ENCODE measurements at places on chromosomes 7 and 10. TPM values are rescaled to one million over a fixed set of nuclear protein-coding genes. Genes with fewer than 3 reads are reported as not detected.

The SFTPA2 gene
- not detected for total RNA-seq

The GRM8 gene
- total RNA-seq, result not detected

The SPDYE2B gene
- total RNA-seq, result not detected

The UCMA gene
- not detected for total RNA-seq

The TBX20 gene
- total RNA-seq, result 0.12 TPM

The DNAJB9 gene
- 7.9 TPM for total RNA-seq

The RET gene
- not detected for total RNA-seq

The CALML3 gene
- total RNA-seq, result not detected

The SPDYE8 gene
- not detected for total RNA-seq

The IFIT1B gene
- not detected for total RNA-seq

The CCSER2 gene
- total RNA-seq, result 43.8 TPM

DNA sequence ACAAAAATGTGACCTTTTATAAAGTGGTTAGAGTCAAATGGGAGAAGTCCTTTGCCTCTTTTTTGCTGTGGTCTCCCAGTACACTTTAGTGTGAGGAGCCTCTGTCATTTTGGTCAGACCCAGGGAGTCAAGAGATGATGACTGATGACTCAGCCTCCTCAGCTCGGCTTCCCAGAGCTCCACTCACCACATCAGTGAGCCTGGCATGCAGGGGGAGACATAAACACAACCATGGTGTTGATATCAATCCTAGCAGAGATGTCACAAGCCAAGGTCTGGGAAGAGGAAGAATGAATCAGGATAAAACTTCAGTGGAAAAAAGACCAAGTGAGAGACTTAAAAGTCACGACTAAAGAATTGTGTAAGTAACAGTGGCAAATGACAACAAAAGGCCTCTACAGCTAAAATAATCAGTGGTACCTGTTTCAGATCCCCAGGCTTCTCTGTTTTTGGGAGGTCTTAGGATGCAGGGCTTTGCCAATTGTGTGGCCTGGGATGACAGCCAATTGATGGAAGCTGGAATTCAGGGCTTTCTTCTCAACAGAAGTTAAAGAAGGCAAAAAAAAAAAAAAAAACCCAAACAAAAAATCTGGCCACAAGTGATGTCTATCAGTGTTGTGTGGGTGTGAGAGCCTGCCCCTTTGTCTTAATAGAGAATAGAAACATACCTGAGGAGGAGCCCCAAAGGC lies 50.2 kb downstream of the TFAM start:
- DNase-seq, result peak; percentile 40

- DNase-seq, result no peak
Measured at GRCh38 chr7:113698556-113699220, 220.1 kb downstream of the PPP1R3A start.

- DNase-seq, result no peak
Measured at GRCh38 chr7:85708221-85708620, 521.4 kb upstream of the SEMA3D start.

- no peak for DNase-seq
Measured at GRCh38 chr10:58384544-58384998, 639 bp upstream of the TFAM start.

GRCh38 chr7:141490474-141490873 lies 60.7 kb upstream of the AGK start:
- DNase-seq, result no peak

DNA sequence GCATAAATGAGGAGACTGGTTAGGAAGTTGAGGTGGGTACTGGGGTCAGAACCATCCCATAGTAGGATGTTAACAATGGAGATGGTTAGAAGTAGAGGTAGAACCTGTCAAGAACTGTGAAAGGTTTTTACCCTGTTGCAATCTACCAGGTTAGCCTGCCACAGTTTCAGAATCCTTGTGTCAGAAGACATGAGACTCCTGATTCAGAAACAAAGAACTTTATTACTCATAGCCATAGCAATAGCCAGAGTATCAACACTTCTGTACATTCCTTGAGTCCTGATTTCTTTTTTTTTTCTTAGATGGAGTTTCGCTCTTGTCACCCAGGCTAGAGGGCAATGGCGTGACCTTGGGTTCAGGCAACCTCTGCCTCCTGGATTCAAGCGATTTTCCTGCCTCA lies 200.9 kb downstream of the GRM3 start:
- no peak for DNase-seq

DNA sequence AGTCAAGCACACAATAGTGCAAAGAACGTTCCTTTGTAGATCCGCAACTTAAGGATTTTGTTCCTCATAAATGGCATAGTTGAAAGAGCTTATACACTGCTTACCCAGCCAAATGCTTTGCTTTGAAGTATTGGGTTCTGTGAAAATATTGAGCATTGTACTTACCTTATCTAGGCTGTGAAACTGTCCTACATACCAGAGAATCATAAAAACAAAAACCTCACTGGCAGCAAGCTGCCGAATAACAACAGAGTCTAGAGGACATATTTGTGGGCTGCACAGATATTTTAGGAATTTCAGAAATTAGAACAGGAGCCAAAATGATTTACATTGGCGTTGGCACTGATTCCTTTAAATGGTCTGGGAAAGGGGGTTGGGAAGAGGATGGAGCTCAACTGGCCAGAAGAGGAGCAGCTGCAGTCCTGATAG lies 174.8 kb downstream of the RTKN2 start:
- DNase-seq, result no peak

GRCh38 chr10:117431160-117431559 lies 55.9 kb upstream of the PDZD8 start:
- DNase-seq, result no peak

GRCh38 chr7:29496355-29497020 lies 67.1 kb upstream of the PRR15 start:
- no peak for DNase-seq

DNA sequence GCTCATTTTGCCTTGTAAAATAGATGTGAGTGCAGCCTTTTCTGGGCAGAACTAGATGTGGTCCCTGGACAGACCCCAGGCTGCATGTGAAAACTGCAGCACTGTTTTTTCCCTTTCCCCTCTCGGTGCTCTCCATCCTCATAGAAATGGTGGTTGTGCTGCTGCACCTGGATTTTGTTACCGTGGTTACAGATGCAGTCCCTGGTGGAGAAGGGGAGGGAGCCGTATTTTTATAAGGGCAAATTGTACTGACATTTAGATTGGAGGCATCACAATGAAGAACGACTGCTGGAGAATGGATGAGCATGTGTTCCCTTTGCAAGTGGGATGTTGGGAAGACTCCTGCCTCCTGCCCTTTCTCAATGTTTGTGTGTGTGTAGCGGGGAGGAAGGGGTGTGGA lies 469.9 kb downstream of the CCSER2 start:
- no peak for DNase-seq

DNA sequence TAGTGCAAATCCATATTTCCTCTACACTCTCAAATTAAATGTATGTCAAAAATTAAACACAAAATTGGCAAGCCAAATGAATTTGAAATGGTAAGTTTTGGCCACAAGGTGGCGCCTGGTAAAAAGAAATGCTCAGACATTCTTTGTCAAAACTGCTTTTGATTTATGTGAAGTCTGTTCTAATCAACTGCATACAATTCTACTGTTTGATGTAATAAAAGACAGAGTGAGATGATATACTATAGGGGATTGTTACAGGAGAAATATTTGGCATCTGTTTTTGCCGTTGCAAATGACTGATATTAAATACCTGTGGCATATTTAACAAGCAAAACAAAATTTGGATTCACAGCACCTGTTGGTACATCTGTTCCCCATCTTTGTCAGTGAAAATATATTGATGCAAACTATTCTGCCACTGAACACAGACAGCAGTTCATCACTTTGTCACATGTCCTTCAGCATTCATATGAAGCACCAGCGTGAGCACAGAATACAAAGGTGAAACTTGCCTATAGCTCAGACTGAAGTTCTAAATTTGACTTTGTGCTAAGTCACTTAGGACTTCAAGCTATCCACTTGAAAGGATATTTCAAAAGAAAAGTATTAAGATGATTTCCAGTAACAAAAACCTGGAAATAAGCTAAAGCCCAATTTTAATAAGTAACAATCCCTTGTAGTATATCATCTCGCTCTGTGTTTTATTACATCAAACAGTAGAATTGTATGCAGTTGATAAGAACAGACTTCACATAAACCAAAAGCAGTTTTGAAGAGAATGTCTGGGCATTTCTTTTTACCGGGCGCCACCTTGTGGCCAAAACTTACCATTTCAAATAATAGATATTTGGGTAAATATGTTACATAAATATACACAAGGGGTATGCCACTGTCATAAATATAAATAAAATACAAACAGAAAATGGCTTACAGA lies 10.2 kb upstream of the CH25H start:
- peak; percentile 41 for DNase-seq

DNA sequence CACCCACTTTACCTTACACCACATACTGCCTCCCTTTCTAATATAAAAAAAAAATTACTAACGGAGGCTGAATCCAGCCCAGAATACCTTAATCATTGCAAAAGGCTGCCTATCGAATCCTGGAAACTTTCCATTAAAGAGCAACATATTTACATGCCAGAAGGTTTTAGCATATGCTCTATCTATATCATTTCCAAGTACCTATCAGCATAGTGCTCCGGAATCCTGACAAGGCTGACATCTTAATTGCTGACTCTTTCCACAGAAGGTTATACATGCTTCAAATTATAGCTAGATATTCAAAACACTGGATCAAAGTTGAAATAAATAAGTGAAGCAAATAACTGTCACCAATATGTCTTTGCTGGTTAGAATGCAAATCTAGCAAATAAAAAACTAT lies 170.9 kb upstream of the CDK1 start:
- DNase-seq, result no peak

- DNase-seq, result no peak
Measured at GRCh38 chr7:121219026-121219425, 109.8 kb upstream of the WNT16 start.

- no peak for DNase-seq
Measured at GRCh38 chr10:64288404-64288803, 767.2 kb downstream of the REEP3 start.

DNA sequence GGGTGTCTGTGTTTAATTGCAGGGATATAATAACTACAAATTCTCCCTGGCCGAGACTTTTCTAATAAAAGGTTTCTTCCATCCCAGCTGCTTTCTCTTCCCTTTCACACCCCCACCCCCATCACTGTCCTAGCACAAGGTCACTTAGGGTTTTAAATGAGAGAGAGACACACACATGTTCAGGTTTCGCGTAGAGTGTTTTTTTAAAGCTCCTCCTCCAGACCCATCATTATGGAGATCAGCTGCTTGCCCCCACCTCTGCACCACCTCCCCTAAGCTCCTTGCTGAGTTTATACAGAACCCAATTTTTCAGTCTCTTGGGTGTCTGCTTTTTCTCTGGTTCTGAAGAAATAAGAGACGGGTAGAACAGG lies 18.6 kb downstream of the LRMDA start:
- no peak for DNase-seq
